Lower leg skin (tissue), 4 donors: ENCODE measurements at places on chromosomes 2 and 18.

DNA sequence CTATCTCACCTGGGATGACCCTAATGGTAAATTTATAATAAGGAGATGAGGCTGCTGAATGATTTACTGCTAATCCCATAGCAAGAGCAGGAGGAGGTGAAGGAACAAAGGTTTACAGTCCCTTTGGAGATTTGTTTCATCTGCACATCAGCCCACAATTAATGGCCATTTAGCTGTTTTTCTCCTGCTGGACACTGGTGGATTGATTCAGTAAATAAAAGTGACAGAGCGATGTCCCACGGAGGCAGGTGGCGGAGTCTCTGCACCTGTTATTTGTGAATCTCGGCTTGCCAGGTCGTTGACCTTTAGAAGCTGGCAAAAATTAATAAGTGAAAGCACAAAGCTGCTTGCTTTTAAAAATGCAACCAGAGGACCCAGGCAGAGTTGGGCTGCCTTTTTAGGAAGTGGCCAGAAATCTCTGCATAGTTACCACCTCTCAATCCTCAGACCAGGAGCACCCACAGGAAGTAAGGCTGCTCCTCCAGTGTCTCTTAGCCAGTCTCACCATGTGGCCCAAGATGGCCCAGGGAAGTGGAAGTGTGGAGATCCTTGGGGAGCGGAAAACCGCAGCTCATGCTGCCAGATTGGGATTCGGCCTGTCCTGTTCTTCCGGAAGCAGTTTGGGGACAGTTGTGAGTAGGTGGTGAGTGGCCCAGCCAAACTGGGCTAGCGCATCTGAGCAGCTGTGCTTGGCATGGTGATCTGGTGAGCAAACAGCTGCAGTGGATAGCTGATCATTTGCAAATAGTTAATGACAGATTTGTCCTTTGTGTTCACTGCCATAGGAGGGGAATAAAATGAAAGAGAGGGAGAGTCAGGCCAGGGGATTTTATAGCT lies 1005.7 kb upstream of the PIK3C3 start:
- DNase-seq: no peak

GRCh38 chr2:85714841-85715240 lies 20.7 kb downstream of the GNLY start:
- DNase-seq: peak; percentile 31

- peak; percentile 89 for DNase-seq
These were observed at the start of gene TMEM237 for GRCh38 chr2:201643216-201643890. Gene TMEM237, minus strand, starts transcription at chr2:201643503. Its CDS starts 103 bp downstream, at chr2:201643400.

DNA sequence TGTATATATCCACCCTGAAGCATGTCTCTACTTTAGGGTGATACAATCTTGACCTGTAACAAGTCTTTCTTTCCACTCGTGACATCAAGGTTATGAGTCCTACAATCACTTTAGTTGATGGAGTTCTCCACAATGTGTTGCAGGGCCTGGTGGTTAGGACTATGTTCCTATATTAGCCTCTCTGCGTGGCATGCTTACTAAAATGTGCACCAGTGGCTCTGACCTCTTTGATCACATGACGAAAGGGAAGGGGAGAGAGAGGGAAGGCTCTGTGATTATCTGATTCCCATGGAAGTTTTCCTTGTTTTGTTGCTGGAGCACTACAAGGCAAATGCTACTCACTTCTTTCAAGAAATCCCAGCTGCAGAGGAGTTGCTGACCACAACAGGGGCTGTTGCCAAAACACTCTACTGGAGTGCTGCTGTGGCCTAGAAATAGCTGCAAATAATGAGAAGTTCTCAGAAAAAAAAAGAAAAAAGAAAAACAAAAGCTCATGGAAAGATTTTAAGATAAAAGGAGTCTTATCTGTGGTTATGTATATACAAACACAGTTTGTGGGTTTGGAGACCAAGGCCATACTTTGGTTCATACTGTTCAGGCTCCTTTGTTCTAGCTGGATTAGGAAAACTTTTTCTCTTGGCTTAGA lies 272.8 kb upstream of the MMADHC start:
- no peak for DNase-seq

DNA sequence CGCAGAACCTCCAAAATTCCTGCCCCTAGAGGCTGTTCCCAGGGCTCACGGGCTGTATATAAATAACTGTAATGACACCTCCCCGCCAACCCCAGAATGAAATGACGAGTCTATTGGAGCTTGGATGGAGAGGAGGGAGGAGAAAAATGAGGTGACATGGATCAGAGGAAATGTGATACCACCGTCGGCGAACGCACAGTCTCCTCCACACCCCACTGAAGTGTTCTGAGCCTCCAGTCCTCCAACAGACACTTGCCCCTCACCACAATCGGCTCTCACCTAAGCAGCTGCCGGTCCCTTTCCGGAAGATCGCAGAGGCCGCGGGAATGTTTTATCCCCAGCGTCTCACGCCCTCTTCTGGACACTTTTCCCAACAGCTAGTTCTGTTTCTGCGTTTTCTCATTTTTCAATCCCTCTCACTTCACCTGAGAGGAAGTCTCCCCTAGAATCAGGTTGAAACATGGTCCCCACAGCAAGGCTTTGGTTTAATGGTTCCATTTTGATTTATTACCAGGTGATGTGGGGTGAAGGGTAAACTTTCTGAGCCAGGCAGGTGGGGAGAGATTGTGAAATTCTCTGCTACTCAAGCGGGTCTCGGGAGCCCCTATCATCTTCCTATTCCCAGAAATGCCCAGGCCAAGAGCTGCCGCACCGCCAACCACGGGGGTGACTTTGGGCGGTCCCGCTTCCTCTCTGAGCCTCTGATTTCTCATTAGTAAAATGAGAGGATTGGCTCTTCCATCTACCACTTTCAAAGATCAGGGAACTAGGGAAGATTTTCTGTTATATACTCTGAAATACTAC lies 9.1 kb upstream of the MYO5B start:
- DNase-seq: no peak

DNA sequence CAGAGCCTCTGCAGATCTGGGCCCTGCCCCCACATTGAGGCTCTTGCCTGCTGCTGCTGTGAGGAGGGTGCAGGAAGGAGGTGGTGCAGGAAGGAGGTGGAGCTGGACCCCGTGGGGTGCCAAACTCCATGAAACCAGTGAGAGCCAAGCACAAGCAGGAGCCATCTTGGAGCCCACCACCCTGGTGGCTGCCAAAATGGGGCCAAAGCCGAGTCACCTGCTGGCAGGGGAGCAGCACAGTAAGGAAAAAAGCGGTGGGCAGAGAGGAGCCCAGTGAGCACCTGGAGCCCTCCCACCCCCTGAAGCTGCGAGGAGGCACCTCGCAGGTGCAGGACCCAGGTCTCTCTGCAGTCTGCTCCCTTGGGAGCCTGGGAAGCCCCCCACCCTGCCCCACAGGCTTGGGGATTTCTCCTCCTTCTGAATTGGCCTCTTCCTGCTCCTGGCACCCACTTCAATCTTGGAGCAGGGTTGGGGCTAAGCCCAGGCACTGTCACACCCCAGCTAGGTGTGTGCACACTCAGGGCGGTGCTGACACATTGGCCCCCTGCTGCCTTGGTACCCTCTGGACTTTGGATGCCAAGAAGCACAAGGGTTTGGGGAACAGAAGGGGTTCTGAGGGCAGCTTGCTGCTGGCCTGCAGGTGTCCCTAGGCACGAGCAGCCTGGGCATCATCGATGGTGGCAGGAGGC lies 245.4 kb upstream of the LRRTM4 start:
- no peak for DNase-seq
